ENCODE measurements at places on chromosomes 13 and 19.

DNA sequence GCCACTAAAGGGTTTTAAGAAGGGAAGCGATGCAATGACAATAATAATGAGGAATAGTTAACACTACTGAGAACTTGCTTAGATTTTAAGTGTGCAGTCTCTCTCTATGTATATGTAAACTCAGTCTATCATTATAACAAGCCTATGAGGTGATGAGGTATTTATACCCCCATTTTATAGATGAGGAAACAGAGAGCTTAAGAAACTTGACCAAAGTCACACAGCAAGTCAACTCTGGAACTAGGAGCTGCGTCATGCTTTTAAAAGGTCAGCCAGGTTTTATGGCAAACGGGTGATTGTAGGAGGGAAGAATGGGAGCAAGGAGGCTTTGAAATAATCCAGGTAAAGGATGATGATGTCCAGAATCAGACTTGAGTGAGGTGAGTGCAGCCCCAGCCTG, 103.4 kb downstream of the TM9SF2 start:
- no peak for DNase-seq

- no peak for DNase-seq
These were observed 476.6 kb downstream of the ZNF536 start for GRCh38 chr19:30848636-30849425.

DNA sequence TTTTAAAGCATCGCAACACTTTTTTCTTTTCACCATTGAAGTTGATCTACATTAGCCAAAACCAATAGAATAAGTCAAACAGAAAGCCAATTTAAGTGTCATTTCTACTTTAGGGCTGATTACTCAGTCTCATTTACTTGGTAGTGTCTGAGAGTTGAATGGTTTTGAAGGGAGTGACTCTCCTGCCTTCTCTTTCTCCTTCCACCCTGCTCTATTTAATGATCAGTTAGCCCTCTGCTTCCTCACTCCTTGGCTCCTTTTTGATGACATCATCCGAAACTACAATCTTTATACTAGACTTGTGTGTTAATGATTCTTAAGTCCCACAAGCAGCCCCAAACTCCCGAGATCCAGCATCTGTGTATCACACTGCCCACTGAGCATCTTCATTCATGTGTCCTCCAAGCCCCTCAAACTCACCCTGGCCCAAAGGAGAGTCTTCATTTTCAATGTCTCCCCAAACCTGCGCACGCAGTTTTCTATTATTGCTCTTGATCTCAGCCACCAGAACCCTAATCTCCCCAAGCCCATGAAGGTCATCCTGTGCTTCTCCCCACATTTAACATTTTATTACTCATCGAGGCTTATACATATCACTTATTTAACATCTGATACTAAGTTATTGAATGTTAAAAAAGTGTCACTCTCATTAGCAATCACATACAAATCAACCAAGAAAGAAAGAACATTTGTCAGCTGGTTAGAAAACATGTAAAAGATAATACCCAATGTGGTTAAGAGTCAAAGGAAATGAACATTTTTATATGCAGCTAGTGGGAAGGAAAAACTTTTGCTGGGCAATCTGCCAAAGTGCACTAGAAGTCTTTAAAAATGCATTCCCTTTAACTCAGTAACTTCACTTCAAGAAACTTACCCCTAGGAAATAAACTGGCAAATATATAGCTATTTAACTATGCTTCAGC, 32.2 kb upstream of the ARGLU1 start:
- DNase-seq: no peak

DNA sequence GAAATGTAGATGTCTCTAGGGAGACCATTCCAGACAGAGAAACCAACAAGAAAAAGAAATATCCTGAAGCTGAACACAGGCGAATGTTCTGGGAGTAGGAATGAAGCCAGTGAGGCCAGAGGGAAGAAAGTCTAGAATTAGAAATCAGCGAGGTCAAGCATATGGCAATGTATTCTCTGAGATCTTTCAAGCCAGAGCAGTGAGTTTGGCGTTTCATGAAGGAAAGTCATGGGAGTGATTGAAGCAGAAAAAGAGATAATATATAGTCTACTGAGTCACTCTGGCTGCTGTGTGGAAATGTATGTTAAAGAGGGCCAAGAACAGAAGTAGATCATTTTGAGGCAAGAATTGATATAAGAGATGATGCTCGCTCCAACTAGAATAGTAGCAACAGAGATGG, 576.0 kb downstream of the PCDH17 start:
- no peak for DNase-seq

DNA sequence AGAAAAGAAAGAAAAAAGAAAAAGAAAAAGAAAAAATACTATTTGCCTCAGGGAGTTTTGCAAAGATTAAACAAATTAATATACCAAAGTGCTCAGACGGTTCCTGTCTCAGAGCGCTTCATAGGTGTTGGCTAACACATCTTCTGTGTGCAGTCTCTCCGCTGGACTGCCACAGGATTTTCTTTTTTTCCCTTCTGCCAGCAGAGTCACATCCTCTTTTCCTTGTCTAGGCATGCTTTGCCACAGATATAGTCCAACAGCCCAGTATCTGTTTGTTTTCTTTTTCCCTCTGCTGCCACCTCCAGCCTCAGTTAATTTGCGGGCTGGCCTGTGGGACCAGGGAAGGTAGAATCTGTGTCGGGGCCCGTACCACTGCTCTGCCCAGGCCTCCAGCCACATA, 3.4 kb upstream of the URAD start:
- no peak for DNase-seq

GRCh38 chr13:108961542-108962125, 332.2 kb downstream of the MYO16 start:
- no peak for DNase-seq

DNA sequence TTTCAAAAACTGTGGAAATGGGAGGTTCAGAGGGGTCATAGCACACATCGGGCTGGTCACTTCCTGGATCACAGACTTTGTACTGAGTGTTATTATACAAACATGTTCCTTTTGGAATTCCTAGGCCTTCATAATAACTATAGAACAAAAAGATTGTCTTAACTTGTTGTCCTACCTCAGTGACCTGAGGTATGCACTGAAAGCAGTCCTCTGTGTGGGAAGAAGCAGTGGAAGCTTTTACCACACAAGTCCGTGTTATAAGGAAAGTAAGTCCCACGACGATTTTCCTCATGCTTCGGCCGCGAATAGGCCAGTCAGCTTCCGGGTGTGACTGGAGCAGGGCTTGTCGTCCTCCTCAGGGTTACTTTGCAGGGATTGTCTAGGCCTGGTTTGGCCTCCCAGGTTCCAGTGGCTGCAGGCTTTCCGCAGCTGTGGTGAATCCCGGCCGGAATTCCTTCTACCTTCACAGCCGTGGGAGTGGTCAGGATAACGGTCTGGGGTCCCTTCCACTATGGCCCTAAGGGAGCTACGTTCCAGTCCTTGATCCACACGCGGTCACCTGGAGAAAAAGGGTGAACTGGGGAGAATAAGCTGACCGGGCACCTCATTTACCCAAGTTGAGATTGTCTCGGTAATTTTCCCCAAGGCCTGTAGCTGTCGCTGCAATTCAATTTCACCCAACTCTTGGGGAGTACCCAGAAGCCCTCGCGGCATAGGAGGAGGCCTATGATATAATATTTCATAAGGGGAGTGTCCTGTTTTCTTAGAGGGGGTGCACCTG, 16.0 kb downstream of the NAPSA start:
- DNase-seq: no peak

GRCh38 chr13:97114651-97115050, 107.5 kb upstream of the MBNL2 start:
- no peak for DNase-seq

DNA sequence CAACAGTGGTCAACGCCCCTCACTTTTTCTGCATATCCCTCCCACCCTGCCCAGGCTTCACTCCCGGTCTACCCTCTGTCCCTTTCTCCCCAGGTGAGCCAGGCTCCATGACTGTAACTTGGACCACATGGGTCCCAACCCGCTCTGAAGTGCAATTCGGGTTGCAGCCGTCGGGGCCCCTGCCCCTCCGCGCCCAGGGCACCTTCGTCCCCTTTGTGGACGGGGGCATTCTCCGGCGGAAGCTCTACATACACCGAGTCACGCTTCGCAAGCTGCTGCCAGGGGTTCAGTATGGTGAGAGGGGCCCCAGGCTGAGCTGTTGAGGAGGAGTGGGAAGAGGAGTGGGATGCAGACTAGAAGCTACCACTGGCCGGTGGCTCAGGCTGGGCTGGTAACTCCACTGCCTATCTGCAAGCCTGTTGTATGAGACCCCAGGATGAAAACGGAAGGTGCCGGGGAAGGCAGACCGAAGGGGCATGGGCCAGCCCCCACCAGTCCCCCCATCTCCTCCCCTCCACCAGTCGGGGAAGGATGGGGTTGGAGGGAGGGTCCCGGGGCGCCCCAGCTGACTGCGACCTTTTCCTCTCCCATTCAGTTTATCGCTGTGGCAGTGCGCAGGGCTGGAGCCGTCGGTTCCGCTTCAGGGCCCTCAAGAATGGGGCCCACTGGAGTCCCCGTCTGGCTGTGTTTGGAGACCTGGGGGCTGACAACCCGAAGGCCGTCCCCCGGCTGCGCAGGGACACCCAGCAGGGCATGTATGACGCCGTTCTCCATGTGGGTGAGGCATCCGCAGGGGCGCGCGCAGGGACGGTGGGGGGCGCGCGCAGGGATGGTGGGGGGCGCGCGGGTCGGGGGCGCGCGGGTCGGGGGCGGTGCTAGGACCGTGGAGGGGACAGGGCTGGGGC, 14.4 kb downstream of the ACP7 start:
- no peak for DNase-seq

- DNase-seq: no peak
These were observed 20.3 kb downstream of the TUBA3C start for GRCh38 chr13:19161308-19161707.
